ENCODE measurements at places on chromosomes 1 and 21. TPM values are rescaled to one million over a fixed set of nuclear protein-coding genes. Genes with fewer than 3 reads are reported as not detected.

DNA sequence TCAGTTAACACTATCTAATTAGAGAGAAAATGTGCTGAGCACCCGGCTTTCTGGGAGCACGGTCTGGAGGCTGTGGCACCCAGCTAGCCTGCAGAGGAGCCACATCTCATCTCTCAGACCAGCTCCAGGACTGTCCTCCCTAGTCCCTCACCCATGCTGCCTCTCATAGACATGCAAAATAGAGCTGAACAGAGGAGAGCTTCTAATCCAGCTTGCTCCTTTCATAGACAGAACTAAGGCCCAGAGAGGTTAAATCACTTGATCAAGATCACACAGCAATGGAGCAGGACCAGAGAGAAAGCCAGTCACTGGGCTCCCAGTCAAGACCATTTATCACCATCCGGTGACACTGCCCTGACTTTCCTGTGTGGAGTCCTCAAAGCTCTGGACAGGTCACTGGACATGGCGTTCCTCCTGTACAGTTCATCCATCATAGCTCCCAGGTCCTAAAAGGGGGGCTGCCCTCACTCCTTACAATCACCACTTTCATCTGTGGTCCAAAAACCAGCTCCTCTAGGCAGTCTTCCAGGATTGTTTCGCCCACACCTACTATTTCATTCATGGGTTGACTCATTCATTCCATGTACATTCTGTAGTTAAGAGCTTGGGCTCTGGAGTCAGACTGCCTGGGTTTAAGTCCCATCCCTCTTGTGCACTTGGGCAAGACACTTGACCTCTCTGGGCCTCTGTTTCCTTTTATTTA, 8.8 kb upstream of the CAMK2N1 start:
- DNase-seq: no peak

- DNase-seq: no peak
Observed at GRCh38 chr1:235893840-235894239, 27.1 kb upstream of the LYST start.

DNA sequence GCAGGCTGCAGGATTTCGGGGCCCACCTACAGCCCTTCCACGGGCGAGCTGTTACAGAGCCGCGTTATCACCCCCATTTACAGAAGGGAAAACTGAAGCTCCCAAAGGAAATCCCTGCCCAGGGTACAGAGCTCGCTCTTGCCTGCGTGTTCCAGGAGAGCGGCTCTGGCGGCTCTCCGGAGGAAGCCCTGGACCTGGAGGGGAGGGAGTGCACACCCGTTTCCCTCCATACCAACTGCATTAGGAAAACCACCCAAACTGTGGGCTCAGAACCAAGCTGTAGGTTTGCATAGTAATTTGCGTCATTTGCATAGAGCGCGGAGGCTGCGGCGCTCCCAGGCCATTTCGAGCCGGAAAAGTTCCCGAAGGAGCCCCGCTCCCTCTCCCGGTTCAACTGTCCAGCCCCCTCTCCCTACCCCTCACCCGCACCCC, 24.7 kb upstream of the ADGRB2 start:
- DNase-seq: peak; percentile 90

GRCh38 chr21:15730484-15731242, 881 bp downstream of the USP25 start:
- DNase-seq: no peak

- no peak for DNase-seq
Observed at GRCh38 chr1:201594575-201595245, 55.8 kb downstream of the NAV1 start.

GRCh38 chr1:220291580-220291979, 19.3 kb upstream of the RAB3GAP2 start:
- DNase-seq: no peak

DNA sequence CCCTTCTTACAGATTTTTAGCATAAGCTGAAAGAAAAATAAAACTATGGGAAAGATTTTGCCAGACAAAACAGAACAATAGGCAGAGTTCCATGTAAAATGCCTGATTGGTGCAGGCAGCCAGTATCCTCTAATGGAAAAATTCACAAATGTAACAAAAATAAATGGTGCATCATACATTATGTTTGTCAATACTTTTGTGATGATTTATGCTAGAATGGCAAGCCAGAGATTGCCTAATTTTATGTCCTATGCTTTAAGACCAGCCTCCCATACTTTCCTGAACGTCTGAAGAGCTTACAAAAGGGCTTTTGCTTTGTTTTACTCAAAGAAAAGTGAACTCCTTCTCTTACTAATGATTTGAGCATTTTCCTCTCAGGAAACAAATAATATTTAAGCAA, 81.5 kb upstream of the KCNJ15 start:
- DNase-seq: no peak

DNA sequence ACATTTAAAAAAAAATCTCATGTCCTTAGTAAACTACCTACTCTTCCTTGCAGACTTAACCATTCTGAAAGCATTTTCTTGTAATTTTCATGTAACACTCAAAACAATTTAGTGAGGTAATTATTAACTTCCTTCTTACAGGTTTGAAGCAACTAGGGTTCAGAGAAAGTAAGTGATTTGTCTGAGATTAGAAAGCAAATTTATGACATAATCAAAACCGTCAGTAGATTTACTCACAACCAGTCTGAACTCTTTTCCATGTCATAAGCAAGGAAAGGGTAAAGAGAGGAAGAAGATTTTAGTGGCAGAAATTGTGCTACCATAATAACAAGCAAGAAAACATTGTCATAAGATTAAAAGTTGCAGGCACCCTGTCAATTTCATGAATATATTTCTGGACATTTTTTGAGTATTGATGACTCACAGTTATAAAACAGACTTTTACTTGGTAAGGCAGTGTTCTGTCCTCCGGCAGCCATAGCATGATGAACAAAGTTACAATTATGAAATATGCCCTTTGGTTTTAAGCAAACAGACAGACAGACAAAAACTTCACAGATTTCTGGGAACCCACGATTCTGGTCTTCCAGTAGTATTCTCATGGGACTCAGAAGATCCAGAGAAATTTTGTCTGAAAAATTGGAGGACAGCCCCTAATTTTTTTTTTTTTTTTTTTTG, 707.2 kb downstream of the RWDD3 start:
- no peak for DNase-seq

DNA sequence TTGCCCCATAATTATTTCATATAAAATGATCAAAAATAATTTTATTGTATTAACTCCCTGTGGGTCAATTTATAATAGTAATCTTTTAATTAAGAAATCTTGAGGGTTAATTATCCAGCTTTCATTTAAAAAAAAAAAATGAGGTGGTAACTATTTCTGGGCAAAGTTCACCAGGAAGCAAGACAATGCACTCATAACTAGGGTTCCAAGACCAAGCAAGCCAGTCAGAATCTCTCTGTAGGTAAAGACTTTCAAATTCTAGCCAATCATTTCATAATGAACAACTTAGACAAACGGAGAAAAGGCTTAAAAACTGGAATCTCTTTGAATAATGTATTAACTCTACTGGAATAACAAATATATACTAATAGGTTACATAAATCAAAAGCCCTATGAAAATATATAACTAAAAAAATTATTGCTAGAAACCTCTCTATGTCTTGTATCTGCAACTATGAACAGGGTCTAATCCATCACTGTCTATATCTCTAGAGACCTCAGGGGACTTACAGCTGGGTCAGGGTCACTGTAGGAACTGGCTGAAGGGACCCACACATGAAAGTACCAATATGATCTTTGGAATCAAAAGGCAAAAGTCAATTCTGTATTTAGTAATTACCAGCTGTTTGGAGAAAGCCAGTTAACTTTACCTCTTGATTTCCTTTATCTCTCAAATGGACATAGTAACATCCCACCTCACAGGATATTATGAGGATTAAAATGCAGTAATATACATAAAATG, 43.3 kb downstream of the APP start:
- no peak for DNase-seq

GRCh38 chr1:21517660-21518480, 8.6 kb downstream of the ALPL start:
- DNase-seq: peak; percentile 90

DNA sequence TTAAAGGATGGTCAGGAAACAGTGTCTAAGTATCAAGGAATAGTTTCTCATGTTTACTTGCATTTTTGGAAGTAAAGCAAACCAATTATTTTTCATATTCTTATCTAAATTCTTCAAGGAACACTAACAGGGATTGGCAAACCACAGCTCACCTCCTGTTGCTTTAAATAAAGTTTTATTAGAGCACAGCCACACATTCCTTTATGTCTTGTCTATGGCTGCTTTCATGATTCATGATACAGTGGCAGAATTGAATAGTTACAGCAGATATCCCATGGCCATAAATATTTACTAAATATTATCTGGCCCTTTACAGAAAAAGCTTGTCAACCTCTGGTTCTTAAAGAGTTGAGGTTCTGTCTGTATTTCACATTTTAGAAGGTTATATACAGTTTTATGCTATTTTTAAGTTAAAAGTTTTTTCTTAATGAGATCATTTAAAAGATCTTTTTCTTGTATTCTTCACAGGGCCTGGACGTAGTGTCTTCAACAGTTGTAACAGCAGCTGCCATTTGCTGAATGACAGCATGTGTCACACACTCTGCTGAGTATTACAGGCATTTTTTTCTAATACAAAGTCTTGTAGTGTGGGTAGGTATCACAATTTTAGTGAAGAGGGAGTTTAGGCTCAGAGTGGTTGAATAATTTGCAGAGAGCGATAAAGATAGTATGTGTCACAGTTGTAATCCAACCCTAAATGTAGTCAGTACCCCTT, 2.6 kb downstream of the ZNF691 start:
- no peak for DNase-seq

DNA sequence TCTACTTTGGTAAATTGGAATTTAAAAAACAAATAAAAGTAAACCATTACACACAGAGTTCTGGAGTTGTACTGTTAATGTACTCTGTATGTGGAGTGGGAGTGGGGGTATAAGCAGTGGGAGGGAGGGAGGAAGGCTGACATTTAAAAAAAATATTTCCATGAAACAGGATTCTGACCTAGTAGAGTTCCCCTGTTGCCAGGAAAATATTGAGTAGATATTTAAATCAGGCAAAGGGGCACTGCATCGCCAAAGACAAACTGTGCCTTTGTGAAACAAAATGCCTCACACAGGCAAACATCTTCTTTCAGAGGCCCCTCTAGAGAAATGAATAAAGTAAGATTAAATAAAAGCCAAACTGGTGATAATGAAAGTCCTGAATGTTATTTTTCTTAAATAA, 87.8 kb downstream of the ERG start:
- DNase-seq: no peak

GRCh38 chr1:247966532-247967204, 1.6 kb downstream of the OR2AK2 start:
- no peak for DNase-seq

- DNase-seq: no peak
Observed at GRCh38 chr21:29626801-29627470, 312.9 kb downstream of the GRIK1 start.

DNA sequence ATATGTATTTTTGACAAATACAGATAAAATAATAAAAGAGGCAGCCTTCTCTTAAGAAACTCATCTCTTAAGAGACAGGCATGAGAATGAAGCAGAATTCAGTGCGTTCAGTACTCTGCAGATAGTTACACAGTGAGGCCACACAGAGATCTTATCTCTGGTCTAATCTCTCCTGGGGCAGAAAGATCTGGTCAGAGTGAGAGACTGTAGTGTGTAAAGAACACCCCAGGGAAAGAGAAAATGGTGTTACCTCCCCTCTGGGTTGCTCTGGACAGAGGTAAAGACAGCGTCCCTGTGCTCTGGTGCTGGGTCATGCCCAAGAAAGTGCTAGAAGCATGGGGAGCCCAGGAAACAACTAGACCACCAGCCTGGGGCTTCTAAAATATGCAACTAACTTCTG, 216.3 kb downstream of the SIPA1L2 start:
- no peak for DNase-seq

DNA sequence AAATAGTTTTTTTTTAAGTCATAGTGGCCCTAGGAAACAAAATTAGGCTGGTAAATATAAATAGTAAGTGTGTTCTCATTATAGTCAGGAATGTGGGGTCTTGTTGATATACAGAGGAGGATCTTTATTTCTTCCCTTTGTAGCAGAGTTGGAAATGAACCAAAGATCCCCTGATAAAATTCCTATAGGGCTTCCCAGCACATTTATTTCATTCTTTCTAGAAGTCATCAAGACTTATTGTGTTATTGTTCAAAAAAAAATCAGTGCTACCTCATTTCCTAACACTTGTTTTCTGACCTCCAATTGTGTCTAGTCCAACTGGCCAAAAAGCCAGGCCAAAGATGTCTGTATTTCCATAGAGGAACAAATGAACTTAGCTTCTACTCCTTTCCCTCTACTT, 7.6 kb upstream of the PLEKHO1 start:
- DNase-seq: no peak

The ARID1A gene
- 55.8 TPM for total RNA-seq

The TCHHL1 gene
- not detected for total RNA-seq

The AMY1A gene
- total RNA-seq: not detected

The NHLH2 gene
- total RNA-seq: not detected

The ARHGEF2 gene
- 207 TPM for total RNA-seq

Data from Karpas-422 (cell line).